NCI-H524 treated with DMSO at 0.1 percent for 48 hours (cell line): ENCODE measurements at places on chromosomes 12 and 14.

- DNase-seq = no peak
Observed at GRCh38 chr12:26135571-26135970, 10.7 kb upstream of the BHLHE41 start.

DNA sequence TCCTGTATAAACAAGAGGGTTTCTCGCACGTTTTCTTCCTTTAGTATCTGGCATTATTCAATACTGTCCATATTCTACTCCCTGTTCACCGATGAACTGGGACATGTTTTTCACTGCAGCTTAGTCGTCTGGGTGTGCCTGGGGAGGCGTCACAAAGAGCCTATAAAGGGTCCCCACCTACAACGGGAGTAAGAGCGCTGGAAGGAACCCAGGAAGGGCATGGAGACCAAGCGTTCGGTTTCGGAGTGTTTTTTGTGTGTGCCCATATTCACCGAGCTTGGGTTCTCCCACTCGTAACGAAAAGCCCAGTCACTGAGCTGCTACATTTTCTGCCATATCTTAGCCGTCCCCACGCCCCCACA lies 592 bp upstream of the USP15 start:
- DNase-seq = no peak

DNA sequence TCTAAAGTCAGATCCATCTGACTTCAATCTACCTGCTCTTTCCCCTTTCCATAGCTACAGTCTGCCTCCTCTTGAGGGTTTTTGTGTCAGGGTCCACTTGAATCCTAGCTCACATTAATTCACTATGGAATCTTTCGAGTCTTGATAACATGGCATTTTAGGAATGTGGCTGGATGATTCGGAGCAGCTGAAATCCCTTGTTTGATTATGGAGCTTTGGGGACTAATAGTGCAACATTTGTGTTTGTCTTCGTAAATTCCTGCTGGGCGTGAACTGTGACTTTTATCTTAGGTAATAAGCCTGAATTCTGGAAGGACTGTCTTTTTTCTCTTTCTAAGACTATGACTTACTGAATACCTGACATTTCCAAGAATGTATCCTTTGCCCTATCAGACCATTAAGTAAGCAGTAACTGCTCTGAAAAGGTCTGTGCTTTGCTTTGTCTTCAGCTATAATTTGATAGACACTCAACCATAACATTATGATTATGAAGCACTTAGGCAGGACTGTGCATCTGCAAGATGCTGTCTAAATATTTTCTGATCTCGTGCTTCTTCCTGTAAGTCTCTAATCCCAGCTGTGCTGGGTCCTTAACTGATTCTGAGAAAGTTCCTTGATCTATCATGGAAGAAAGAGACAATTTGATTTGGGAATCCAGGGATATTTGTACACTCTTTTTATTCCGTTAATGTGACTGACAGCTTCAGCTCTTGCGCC lies 19.0 kb upstream of the PELI2 start:
- DNase-seq = no peak

- DNase-seq = no peak
Observed at GRCh38 chr14:99571303-99571986, 32.6 kb downstream of the CCDC85C start.

- peak; percentile 40 for DNase-seq
Observed at GRCh38 chr14:32939254-32940065, 781 bp downstream of the NPAS3 start.

DNA sequence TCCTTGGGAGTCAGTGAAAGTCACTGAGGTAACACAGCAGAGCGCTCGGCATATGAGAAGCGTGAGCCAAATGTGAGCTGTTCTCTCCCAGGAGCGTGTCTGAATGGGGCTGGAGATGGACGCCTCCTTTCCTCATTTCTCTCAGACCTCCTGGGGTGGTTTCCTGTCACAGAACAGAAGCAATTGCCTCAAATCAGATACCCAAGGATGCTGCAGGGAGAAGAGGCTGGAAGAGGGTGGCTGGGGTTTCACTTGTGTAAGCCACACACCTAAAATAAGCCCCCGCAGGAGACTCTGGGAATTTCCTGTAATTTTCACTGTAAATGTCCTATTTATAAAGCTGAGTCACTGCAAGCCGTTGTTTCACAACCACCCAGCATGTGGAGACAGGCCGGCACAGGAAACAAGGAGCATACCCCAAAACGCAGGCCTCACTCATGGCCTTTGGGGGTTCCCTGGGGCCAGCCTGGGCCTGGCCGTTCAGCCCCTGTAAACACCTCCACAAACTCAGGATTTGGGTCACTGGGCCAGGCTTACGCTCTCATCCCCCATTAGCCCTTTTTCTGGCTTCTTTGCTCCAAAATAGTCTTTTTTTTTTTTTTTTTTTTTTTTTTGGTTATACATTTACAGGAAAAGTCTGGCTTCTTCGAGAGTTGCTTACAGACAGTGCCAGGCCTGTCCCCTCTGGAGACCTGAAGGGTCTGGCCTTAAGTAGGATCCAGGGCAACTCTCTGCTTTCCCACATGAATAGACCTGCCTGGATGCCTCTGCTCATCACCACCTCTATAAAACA lies 55.3 kb downstream of the VCPKMT start:
- no peak for DNase-seq

DNA sequence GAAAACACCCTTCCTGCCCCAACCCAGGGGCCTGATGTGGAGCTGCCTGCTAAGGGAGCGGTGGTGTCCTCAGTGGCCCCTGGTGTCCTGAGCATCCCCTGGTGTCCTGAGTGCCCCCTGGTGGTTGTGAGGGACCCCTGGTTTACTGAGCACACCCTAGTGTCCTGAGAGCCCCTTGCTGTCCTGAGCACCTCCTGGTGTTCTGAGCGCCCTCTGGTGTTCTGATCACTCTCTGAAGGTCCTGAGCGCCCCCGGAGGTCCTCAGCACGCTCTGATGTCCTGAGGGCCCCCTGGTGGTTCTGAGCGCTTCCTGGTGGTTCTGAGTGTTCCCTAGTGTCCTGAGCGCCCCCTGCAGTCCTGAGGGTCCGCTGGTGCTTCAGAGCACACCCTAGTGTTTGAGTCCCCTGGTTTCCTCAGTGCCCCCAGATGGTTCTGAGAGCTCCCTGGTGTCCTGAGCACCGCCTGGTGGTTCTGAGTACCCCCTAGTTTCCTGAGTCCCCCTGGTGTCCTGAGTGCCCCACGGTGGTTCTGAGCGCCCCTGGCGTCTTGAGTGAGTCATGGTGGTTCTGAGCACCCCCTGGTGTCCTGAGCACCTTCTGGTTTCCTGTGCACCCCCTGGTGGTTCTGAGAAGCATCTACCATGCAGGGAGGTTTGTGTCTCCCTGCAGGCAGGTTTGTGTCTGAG lies 1004.2 kb downstream of the TMEM121 start:
- DNase-seq = no peak

- DNase-seq = no peak
Observed at GRCh38 chr12:56714431-56714929, 10.6 kb downstream of the NACA start.

GRCh38 chr12:119613319-119613936 lies 19.9 kb downstream of the TMEM233 start:
- no peak for DNase-seq

DNA sequence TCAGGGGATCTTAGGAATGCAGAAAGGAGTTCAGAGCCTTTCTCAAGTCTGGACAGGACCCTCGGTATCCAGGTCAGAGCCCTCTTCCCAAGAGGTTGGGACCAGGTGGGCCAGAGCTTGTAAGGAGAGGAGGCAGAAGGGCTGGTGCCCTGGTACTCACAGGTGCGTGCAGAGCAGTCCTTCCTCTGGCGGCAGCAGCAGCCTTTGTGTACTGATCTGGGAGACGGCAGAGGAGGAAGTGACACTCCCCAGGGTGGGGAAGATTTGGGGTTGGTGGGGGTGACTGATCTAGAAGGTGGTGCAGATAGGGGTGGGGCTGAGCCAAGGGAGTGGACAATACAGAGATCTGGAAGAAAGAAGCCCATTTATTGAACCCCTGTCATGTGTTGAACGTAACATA lies at the start of gene ITGB7:
Gene ITGB7, minus strand, starts transcription at position 210 of the 400 bp plus-strand sequence. CDS start 6,808 bp downstream, outside the sequence.
- DNase-seq = no peak

DNA sequence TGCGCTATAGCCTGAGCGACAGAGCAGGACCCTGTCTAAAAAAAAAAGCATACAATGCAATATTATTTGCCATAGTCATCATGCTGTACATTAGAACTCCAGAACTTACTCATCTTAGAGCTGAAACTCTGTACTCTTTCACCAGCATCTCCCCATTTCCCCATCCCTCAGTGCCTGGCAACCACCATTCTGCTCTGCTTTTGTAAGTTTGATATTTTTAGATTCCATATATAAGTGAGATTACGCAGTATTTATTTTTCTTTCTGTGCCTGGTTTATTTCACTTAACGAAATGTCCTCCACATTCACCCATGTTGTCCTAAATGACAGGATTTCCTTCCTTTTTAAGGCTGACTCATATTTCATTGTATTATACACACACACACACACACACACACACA lies 121.8 kb downstream of the BBS10 start:
- DNase-seq = no peak

GRCh38 chr14:87115234-87115633 lies 877.7 kb downstream of the GALC start:
- DNase-seq = no peak

GRCh38 chr14:73463411-73463810 lies 5.1 kb upstream of the NUMB start:
- no peak for DNase-seq

- no peak for DNase-seq
Observed at GRCh38 chr14:94145902-94146527, 16.6 kb upstream of the IFI27L2 start.

DNA sequence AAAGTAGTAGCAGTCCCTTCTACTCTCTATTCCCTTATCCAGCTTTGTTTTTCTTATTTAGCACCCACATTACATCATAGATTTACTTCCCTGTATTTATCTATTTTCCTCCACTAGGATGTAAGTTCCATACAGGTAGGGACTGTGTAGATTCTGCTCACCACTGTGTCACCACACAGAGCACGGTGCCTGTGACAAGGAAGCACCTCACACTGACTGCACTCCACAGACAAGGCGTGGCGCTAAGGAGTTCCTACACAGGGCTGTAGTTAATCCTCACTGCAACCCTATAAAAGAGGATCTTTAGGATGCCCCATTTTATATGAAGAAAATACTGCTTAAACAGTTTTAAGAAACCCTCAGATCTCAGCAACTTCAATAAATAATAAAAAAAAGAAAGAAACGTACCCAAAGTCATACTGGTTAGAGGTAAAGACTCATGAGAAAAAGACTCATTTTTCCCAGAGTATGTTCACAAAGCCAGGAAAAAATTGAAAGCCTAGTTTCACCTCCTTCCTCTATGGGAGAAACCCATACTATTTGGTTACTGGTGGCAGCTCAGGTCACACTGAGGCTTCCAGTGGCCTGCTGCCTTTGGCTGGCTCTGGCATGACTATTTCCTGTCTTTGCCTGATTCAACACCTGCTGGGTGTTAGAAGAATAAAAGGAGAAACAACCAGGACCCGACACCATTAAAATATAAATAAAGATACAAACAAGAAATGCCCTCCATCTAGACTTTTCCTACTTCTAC lies 36.9 kb downstream of the RAD9B start:
- no peak for DNase-seq

DNA sequence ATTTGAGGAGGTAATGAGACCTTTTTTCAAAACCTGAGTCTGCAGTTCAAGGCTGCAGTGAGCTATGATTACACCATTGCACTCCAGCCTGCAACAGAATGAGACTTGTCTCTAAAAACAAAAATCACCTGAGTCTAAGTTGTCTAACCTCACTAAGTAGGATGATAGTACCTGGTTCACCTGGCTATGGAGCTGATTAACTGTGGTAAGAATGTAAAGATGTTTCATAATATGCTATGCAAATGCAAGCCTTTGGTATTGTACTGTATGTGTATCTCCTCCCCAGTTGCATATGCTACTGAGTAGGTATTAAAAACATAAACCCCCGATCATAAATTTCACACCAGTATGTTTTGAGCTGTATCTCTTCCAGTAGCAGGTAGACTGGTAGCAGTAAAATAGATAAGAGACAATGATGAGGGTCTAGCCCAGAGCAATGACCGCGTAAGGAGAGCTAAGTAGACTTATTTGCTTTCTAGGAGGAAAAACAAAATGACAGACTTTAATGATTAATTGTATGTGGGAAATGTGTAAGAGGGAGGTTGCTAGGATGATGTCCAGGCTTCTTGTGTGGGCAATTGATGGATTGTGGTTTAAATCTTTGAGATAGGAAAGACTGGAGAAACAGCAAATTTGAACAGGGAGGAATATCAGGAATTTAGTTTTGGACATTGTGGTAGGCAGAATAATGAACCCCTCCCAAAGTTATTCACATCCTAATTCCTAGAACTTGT lies 41.6 kb upstream of the EGLN3 start:
- DNase-seq = no peak

DNA sequence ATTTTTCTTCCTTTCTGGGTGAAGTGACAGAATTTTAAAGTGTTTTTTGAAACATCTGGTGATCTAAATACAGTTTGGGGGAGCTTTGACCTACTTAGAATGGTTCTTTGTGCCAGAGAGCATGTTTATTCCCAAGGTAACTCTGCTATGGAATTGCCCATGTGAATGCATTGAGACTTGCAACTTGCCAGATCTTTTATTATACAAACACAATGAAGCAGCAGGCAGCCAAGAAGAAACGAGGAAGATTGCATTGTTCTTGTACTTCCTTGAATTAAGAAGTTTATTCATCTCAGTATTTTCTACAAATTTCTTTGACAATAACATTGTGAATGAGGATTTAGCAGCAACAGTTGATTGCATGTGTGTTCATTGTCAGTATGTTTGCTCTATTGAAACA lies 55.5 kb downstream of the FGD4 start:
- no peak for DNase-seq

GRCh38 chr14:37864861-37865718 lies 269.7 kb downstream of the TTC6 start:
- DNase-seq = no peak

DNA sequence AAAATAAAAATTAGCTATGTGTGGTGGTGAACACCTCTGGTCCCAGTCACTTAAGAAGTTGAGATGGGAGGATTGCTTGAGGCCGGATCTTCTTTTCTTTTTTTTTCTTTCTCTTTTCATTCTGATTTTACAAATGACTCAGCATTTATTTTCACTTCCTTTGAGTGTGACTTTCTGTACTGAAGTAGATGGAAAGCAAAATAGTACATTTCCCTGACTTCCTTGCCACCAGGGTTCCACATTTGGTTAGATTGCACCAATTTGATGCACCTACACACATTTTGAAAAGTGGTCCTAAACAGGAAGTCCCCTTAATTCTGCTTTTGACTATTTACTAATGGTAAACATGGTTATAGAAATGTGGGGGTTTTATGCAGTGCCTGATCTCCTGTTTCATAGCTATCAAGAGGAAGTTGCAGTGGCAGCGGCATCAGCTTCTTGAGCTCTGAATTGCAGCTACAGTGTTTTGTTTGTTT lies 13.0 kb upstream of the LEMD3 start:
- no peak for DNase-seq

GRCh38 chr12:23099104-23099503 lies 474.1 kb downstream of the ETNK1 start:
- DNase-seq = no peak

GRCh38 chr14:68270342-68270741 lies 450.8 kb downstream of the RAD51B start:
- no peak for DNase-seq

GRCh38 chr12:60078026-60078425 lies 482.2 kb downstream of the SLC16A7 start:
- no peak for DNase-seq

- no peak for DNase-seq
Observed at GRCh38 chr12:12334367-12335040, 15.5 kb downstream of the MANSC1 start.

GRCh38 chr12:10048526-10048925 lies 18.0 kb downstream of the CLEC9A start:
- no peak for DNase-seq

- no peak for DNase-seq
Observed at GRCh38 chr12:119446459-119446858, 111.9 kb downstream of the CCDC60 start.

GRCh38 chr12:6218347-6218925 lies 18.2 kb downstream of the CD9 start:
- DNase-seq = no peak
